ENCODE measurements at places on chromosomes 3 and 15.

GRCh38 chr3:117217355-117217754, 507.8 kb downstream of the TUSC7 start:
- no peak for DNase-seq

DNA sequence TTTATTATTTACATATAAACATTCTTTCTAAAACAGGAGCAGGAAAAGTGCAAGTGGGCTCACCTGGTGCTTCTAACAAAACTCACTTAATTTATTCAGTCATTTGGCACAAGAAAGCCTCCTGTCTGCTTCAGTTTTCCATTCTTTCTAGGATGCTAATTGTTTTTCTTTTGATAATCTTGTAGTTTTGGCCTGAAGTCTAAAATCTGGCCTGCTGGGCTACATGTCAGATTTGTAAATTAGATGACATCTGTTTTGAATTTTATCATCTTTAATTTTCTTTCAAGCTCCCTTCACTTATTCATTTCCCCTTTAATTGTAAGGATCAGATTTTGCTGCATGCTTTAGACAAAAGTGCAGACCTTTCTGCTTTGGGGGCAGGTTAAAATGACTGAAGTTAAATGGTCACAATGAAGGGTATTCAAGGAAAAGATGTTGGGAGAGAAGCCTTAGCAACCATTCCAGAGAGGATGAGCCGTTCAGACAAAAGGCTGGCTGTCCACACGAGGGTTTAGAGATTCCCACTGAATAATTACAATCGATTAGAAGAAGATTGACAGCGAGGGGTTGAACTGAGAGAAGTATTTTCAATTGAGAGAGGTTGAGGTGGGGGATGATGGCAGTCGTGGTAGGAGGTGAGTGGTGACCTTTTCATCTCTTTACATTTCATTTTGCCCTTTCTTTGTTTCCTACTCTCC, 59.9 kb upstream of the PTX3 start:
- no peak for DNase-seq

DNA sequence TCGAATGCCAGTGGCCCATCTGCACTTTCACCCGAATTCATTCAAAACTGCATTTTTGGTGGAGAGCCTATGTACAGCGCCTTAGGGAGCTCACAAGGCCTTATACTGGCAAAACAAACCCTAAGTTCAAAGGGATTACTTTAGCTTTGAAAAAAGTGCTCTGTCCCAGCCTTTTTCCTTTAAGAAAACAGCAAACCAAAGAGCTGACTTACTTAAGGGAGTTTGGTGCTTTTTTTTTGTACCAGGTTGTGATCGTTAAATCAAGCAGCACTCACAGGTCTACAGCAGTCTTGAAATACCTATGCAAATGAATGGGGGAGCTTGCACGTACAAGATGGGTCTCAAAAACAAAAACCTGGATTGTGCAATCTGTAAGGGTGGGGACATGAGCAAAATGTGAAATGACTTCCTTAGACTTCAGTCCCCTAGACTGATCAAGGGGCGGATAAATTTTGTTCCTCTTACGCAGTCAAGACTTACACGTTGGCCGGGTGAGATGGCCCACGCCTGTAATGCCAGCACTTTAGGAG, 11.6 kb upstream of the PIK3CB start:
- no peak for DNase-seq

GRCh38 chr3:32045091-32045915, 61.1 kb upstream of the GPD1L start:
- DNase-seq, result no peak

- no peak for DNase-seq
Observed at GRCh38 chr3:108225221-108225620, 3.0 kb upstream of the IFT57 start.

DNA sequence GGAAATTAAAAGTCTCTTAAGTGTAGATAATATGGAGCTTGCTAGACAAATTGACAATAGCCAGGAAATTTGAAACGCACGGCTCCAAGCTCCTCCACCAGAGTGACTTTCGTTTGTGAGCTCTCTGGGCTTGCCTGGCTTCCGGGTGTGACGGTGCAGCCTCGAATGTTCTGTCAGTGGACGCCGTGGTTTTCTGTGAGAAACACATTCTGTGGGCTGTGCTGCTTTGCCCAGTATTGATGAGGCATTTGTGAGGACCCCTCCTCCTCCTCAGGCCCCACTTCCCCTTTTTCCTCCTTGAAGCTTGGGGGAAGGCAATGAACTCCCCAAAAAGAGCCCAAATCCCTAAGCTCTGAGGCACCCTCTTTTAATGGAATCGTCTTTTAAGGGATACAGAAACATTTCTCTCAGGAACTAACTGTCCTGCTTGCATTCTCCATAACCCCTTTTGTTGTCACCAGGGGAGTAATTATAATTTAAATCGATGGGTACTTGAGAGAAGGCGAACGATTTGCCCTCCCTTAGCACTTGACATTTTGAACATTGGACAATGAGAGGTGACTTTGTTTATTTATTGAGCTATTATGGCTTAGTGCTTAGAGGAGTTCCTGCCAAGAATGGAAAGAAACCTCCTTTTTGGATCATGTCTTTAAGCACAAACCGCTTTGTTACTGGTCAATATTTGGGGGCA, 40.8 kb downstream of the POLR2M start:
- no peak for DNase-seq

DNA sequence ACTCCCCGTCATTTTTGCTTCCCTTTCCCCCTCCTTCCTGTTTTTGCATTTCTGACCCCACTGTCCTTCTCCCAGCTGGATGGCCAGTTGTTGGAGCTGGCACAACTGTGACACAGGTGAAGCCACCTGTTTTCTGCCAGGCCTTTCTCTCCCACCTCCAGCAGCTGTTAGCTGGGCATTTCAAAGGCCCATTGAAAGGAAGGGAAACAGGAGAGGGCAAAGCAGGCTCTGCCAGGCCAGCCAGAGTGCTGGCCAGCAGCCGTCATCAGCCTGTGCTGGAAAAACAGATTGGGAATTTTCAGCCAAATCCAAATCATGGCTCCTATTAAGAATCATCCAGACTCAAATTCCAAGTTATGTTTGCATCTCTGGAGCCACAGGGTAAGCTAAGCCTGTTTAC, 155.2 kb upstream of the C2CD4B start:
- DNase-seq, result no peak

DNA sequence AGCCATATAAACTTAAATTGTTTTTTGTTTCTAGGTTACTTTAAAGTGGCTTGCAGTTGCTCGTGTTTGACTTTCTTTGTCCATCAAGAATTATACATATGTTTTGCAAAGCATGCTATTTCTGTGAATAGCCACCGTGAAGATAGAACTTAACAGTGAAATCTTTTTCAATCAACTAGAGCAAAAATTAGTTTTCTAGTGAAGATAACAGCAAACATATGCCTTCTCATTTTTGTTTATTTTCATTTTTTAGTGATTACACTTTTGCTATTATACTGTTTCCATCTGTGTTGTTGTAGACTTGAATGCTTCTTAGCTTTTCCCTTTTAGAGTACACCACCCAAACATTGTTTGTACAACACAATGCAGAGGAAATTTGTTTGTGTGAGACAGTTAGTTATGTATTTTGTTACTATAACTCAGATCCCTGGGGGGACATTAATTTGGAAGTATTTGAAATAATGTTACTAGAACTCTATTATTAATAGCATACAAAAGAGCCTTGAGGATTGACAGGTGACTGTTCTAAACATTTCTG, 62.8 kb downstream of the CRYBG3 start:
- DNase-seq, result no peak

GRCh38 chr3:64295594-64295993, 70.3 kb upstream of the PRICKLE2 start:
- DNase-seq, result no peak

- DNase-seq, result no peak
Observed at GRCh38 chr15:85598219-85598618, 196.5 kb downstream of the KLHL25 start.

GRCh38 chr3:142844339-142844977, 44.4 kb downstream of the PCOLCE2 start:
- DNase-seq, result no peak

DNA sequence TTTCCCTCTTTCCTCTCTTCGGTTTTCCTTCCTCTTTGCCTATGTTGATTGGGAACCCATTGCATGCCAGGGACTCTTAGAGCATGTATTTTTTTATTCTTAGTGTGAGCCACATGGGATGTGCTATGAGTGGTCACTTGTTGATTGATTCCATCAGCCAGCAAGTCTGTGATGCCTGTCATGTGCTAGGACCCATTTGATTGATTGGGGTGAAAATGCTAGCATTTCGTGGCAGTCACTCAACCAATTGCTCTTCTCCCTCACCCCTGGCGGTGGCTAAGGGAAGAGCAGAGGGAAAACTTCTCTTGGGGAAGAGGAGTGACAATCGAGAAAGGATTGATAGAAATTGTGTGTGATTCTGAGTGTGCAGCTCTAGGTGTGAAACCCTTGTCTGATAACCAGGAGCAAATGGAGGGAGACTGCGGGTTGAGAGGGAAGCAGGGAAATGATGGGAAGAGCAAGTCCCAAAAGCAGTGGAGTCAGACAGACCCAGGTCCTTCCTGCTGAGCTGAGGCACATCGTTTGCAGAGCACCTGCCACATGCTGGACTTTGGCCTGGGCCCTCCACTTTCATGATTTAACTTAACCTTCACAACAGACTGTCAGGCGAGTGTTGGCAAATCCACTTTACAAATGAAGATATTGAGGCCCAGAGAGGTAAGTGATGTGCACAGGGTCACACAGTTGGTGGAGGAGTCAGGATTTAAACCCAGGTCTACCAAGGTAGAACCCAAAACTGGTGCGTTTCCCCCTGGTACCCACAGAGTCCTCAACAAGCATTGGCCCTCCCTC, 40.0 kb downstream of the SLC6A11 start:
- DNase-seq, result no peak

- no peak for DNase-seq
Observed at GRCh38 chr3:46857485-46858341, 5.5 kb downstream of the MYL3 start.

DNA sequence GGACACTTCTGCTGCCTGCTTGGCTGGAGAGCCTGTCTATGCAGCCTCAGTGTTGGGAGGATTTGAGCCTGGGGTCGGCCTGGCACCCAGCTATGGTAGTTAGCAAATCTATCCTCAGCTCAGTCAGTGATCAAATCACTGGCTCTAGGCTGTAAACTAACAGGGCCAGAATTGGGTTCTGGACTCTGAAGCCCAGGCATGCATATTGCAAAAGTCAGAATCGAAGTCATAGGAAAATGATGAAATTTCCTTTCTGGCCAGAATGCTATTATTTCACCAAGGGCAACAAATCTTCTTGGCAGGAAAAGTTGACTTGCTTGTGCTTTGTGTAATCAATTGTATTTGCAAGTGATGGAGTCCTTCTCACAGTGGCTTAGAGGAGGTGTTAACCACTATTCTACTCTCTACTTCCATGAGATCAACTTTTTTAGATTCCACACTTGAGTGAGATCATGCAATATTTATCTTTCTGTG, 482.6 kb upstream of the TPRG1 start:
- no peak for DNase-seq

DNA sequence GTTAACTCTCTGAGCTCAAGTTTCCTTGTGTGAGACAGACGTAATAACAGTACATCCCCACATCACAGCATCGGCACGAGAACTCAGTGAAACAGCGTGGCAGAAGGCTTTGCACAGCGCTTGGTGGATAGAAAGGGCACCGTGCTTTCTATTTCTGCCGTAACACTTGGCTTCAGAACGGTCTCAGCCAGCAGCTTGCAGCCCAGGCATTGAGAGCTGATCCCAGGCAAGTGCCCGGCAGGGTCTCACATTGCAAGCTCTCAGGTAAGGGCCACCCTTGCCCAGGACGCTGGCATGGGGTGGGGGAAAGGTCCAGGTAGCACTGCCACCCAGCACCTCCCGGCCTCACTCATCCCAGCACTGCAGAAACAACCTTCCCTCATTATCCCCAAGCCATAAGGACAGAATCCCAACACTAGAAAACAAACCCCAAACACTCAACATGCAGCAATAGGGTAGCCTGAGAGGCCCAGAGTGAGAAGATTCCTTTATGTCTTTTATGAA, 70.5 kb upstream of the ITGA11 start:
- DNase-seq, result no peak

- no peak for DNase-seq
Observed at GRCh38 chr15:61946778-61947177, 113.5 kb downstream of the VPS13C start.

DNA sequence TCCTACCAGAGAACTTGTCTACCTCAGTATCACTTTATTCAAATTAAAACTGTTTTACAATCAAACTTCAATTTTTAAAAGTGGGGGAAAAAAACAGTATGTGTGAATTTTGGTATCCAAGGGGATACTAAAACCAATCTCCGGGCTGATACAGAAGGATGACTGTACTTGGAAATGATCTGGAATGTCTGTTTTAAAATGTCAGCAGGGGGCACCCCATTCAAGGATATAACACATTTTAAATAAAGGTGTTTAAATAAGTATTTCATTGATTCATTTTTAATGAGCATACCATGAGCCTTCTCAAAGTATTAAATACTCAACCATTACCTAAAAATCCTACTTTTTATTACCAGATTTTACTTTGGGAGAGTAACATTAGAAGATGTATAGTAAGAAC, 67.9 kb downstream of the ULK4 start:
- DNase-seq, result no peak

GRCh38 chr15:68375716-68376220, 56.2 kb downstream of the ITGA11 start:
- DNase-seq, result no peak

GRCh38 chr15:52006702-52007340, 12.2 kb upstream of the MAPK6 start:
- DNase-seq, result no peak

DNA sequence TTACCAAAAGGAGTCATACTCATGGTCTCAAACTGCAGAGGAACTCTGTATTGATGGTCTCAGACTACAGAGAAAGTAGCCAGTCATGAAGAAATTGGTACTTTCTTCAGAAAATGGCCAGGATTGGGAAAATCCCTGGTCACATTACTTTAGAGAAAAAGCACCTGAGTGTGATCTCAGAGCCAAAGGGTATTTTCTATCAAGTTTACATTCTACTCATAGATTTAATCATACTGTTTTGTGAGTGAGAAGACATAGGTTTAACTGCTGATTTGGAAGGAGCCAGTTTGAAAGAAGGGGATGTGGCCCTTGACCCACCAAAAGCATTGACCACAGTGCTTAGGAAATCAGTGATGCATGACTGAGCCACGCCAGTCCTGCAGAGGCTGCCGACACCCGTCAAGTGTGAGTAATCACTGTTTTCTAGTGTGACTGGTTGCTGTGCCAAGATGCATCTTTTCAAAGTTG, 203.6 kb downstream of the AKAP13 start:
- DNase-seq, result no peak

- no peak for DNase-seq
Observed at GRCh38 chr3:64332459-64333350, 107.4 kb upstream of the PRICKLE2 start.

- no peak for DNase-seq
Observed at GRCh38 chr3:134378384-134378783, 4.1 kb upstream of the AMOTL2 start.

GRCh38 chr15:65835447-65835846, 33.8 kb upstream of the RAB11A start:
- DNase-seq, result no peak

All from stimulated activated CD8-positive, alpha-beta memory T cell treated with anti-CD3 and anti-CD28 coated beads, Interleukin-12 subunit alpha, Interleukin-12 subunit beta, amount 100 ng/mL, for 4 hours (primary cell).